ENCODE measurements at places on chromosomes 7 and 10.

GRCh38 chr7:88399036-88399435 is 92.3 kb upstream of the STEAP4 start:
- DNase-seq = no peak

- no peak for DNase-seq
These were observed 49.6 kb downstream of the ADARB2 start for GRCh38 chr10:1687623-1688150.

- DNase-seq = no peak
These were observed 13.1 kb downstream of the TECPR1 start for GRCh38 chr7:98238976-98239375.

DNA sequence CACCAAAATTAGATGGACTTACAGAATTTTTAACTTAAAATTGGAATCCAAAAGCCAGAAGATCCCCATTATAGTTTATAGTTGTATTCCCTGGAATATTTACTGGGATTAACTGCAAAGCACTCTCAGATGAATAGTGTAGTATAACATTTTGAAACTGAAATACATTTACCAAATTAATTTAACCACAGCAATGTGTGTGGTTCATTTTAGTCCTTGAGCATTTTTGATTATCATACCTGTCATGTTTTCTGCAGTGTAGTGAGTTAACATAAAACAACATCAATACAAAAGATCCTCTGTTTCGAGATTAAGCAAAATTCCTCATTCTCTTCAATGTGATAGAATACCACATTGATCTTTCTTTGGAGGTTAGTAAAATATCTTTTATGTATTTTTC is 3.7 kb downstream of the VIM start:
- no peak for DNase-seq

DNA sequence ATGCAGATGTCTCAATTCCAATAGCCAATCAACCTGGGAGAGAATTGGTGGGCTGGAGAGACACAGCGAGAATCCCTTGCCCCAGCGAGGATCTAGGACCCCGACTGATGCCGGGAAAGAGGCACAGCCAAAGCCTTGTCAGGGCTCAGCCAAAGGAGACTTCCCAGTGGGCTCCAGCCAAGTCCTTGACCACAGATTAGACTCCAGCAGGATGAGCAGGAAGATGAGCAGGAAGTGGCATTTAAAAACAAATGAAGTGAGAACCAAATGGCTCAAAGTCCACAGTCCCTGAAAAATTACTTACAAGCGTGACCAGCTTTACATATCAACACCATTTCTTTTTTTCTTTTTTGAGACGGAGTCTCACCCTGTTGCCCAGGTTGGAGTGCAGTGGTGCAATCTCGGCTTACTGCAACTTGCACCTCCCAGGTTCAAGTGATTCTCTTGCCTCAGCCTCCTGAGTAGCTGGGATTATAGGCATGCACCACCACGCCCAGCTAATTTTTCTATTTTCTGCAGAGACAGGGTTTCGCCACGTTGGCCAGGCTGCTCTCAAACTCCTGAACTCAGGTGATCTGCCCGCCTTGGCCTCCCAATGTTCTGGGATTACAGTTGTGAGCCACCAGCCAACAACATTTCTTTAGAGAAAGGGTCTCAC is 40.2 kb downstream of the CTBP2 start:
- no peak for DNase-seq

DNA sequence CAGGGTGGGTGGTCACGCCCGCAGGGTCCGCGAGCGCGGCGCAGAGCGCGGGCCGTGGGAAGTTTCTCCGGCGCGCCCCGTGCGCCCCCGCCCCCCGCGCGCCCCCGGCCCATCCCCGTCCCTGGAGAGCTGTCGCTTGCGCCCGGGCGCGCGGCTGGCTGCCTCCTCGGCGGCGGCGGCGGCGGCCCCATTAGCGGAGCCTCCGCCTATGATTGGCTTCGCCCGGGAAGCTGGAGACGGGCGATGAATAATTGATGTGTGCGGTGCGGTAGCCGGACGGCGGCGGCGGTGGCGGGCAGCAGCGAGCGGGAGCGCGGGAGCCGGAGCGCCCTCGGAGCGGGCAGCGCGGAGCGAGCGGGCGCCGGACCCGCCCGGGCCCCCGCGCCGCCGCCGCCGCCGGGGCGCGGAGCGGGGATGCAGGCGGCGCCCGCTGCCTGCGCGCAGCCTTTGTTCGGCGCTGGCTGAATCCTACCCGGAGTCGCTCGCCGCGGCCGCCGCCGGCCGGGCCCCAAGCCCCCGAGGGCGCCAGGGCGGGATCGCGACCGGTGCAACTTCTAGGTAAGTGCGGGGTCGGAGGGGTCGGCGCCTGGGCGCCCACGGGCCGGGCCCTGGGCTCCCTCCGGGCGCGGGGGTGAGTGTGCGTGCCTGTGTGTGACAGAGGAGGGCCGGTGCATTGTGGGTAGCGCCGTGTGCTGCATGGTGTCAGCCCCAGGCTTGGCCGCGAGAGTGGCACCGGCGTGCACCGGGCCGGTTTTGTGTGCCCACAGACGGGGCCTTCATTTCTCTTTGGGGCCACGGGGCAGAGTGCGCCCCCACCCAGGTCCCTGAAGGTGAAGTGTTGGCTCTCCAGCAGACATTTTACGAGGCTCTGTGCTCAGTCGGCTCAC is 103.8 kb upstream of the PPIF start:
- no peak for DNase-seq

DNA sequence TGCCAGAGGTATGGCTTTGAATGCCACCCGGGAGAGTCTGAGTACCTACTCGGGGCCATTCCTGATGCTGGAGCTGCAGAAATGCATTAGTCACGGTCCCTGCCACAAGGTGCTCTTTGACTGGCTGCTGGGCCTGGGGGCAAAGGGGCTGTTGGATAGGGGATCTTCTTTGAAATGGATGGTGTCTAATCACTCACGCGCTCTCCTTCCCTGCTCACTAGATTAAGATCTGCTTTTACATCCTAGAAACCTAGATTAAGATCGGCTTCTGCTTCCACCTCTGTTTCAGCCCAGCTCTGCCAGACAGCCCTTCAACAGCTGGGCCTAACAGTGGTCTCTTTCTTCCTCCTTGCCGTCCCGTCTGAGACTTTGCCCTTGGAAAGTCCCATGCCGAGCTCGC is 57.2 kb downstream of the PAX2 start:
- DNase-seq = no peak

DNA sequence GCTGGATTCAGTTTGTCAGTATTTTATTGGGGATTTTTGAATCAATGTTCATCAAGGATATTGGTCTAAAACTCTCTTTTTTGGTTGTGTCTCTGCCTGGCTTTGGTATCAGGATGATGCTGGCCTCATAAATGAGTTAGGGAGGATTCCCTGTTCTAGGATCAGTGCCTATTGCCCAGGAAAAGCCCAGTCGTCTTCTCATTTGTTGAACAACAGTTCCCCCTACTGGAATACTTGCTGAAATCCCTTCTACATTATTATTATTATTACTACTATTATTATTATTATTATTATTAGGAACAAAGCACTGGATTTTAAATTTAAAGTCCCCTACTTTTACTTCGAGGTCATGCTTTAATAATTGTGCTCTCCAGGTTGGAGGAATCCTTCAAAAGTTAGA is 528.9 kb downstream of the MAGI2 start:
- peak; percentile 28 for DNase-seq

DNA sequence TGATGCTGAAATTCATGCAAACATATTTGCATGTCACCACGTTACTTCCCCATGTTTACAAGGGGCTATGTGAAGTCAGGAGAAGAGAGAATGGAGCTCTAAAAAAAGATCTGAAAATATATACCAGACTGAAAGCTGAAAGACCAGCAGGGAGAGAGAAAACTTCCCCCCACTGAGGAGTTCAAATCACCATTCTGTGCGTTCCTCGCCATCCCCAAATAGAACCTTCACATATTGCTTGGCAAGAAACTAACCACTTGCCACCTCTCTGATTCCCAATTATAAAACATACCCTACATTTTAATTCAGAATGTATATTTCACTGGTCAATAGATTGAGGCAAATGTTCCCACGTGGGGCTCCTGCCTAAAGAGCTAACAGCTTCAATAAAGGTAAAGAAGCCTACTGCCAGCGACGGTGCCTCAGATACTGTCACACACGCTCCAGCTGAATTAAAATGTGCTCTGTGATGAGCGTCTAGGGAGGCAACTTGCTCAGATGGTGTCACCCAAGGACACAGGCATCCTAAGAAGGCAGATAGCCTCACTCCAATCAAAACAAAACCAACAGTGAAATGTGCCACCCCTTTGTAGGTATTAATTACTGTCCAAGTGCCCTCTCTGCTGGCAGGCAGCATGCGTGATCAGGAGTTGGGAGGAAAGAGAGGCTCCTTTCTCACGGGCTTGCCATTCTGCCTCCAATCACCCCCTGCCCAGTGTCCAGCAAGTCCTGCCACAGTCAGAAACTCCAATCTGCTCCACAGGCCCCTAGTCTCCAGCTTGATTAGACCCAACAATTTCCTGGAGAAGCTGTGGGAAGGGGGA is 298.2 kb downstream of the GRID1 start:
- DNase-seq = no peak

- peak; percentile 66 for DNase-seq
These were observed 703.5 kb upstream of the SEMA3D start for GRCh38 chr7:85890244-85890811.

- DNase-seq = no peak
These were observed 25.2 kb downstream of the ATRNL1 start for GRCh38 chr10:115118346-115118745.

DNA sequence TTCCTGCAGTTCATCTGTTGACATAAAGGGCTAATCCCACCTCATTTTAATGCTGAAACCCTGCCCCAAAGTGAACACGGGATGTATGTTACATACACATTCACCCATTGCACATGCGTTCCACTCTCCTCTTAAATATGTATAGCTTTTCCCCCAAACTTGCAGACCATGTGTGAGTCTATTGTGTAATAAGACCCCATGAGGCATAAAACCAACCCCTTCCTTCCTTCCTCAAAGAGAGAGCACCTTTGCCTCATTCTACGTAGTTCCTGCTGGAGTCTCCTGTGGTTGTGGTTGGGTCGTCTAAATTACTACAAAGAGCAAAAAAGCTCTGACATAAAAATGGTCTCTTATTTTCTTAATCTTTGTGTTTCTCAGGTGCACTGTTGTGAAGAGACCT is 345.7 kb upstream of the KLF6 start:
- peak; percentile 98 for DNase-seq

DNA sequence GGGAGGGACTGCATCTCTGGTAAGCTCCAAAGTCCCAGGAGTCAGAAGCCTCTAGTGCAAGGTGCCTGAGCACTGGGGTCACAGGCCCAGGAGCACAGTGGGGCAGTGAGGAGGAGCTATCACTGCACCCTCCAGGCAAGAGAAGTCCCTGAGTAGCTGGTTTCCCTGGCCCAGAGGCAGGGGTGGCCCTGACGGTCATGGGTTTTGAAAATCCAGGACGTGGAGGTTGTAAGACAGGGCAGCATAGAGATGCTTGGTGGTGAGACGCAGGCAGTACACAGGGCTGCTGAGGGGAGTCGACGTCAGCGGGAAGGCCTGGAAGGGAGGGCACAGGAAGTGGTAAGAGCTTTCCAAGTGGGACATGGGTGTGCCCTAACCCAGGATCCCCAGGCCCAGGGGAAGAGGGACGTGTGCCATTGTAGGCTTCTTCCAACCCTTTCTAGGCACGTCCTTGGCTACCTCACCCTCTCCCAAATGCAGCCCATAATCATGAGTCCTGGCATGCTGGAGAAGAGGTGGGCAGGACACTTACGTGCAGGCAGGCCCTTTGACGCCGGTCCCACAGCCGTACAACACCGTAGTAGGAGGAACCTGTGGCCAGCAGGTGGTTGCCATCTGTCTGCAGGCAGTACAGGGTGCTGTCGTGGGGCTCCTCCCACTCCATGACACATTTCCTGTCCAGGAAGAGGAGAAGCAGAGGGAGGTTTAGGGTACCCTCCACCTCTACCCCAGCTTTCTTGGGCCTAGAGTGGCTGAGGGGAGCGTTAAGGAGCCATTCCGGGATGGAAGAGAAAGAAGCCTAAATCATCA is 23.2 kb downstream of the DPCD start:
- DNase-seq = no peak

- DNase-seq = peak; percentile 64
These were observed 50.4 kb upstream of the NFE2L3 start for GRCh38 chr7:26101361-26102151.

GRCh38 chr10:129163531-129163930 is 303.5 kb upstream of the MGMT start:
- no peak for DNase-seq

DNA sequence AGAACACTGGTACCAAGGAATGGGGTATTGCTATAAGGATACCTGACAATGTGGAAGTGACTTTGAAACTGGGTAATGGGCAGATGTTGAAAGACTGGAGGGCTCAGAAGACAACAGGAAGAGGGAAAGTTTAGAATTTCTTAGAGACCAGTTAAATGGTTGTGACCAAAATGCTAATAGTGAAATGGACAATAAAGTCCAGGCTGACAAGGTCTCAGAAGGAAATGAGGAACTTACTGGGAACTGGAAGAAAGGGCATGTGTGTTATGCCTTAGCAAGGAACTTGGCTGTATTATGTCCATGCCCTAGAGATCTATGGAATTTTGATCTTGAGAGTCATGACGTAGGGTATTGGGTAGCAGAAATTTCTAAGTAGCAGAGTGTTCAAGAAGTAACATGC is 38.0 kb downstream of the FAM149B1 start:
- no peak for DNase-seq

GRCh38 chr7:3159445-3159844 is 115.8 kb upstream of the CARD11 start:
- no peak for DNase-seq

- DNase-seq = no peak
These were observed 257.3 kb downstream of the TSPAN12 start for GRCh38 chr7:120600607-120601006.

DNA sequence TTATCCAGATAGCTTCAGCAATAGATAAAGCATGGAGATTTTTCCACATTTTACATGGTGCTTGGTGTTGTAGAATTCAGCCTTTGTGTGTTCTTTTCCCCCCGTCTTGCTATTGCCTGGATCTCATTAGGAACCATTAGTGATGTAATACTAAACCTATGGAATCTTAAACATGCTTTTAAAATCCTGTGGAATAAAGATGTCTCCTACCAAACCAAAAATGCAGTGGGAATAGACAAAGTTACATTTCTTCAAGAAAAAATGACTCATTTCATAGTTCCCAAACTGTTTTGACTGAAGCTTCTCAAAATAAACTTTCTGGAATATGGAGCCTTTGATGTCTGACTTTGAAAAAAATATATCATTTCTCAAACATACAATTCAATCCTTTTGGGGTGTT is 44.0 kb downstream of the CALD1 start:
- DNase-seq = no peak

GRCh38 chr10:70662362-70663220 is 9.7 kb upstream of the ADAMTS14 start:
- no peak for DNase-seq
